ENCODE measurements at places on chromosomes 1 and 21.

- peak; percentile 62 for DNase-seq
Observed at GRCh38 chr1:14553711-14554110, 44.8 kb upstream of the KAZN start.

DNA sequence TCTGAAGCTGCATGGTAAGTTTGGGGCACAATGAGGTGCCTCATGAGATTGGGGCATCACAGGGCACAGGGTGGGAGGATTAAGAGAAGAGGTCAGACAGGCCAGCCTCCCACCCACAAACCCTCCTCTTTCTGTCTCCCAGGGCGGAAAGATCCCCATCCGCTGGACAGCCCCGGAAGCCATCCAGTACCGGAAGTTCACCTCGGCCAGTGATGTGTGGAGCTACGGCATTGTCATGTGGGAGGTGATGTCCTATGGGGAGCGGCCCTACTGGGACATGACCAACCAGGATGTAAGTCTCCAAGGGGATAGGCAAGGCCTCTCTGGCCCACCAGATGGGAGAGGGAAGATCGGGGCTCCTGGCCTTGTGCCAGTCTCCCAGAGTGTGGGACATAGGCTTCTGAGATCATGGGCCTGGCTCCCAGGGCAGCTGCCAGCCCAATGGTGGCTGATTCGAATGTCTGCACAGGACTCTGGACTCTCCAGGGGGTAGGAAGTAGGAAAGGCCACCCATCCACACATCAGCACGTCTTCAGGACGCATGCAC lies 63.7 kb downstream of the LACTBL1 start:
- no peak for DNase-seq

DNA sequence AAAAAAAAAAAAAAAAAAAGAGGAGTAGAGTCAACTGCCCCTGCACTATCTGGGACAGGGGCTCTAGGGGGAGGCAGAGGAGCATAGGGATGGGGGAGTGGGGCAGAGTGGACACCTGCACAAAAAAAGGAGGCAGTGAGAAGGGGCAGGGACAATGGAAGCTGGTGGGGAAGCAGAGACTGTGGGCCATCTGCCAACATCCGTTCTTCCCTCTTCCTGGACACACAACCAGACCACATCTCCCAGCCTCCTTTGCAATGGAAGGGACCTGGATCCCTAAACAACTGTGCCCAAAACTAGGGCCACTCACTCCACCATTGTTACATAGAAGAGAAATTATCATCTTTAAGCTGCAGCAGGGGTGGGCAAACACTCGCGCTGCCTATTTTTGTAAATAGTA lies 38.4 kb downstream of the NEK2 start:
- DNase-seq, result no peak

DNA sequence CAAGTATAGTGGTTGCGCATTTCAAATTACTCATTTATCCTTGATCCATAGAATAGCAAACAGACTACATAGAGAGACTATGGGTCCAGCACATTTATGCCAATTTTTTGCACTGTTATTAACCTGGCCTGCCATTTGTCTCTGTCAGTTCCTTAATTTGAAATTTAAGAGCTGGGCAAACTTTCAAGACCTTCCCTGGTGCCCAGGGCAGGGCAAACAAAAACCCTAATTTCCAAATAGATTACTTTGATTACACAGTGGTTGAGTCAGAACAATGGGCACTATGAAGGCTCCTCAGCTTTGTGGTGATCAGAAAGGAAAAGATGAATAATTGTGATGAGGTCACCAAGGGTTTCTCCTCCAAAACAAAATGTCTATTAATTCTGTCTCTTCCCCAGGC lies 80.6 kb downstream of the TNFSF18 start:
- no peak for DNase-seq

DNA sequence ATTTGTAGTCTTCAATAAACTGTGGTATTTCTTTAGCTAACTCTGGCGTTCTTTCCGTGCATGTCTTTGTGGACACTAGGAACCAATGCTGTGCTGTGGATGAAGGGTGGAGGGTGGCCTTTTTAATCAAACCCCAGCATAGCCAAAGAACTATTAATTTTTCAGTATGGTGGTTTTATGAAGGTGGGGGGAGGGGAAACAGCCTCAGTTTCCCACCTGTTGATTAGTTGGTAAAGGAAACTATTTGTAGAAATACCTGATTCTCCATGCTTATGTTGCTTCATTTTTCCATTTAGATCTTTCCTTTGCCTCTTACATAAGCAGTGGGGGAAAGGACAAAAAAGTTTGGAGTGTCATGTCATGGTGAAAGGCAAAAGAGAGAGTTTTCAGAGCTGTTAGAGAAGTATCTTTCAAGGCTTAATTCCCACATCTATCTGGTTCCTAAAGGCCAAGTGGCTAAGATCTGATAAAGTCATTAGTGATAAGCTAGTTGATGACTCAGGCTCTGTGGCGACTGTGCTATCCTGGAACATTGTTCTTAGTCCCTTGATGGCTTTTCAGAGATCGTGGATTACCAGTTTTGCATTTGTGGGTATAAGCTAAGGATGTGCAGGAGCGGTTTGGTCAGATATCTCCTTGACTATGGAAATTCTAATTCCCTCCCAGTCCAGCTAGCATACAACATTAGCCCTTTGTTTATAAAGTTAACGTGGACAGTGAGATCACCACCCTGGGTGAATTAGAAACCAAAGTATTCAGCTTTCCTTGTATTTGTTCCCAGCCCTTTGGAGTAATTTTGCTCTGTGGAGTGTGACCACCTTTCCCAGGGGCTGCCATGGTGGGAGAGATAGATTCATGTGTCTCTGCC lies 8.7 kb upstream of the HAX1 start:
- DNase-seq, result no peak

DNA sequence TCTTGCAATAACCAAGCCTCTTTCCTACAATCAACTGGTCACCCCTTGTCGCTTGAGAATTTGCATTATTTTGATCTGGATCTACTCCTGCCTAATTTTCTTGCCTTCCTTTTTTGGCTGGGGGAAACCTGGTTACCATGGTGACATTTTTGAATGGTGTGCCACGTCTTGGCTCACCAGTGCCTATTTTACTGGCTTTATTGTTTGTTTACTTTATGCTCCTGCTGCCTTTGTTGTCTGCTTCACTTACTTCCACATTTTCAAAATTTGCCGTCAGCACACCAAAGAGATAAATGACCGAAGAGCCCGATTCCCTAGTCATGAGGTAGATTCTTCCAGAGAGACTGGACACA lies 743 bp downstream of the GPR52 start:
- no peak for DNase-seq

DNA sequence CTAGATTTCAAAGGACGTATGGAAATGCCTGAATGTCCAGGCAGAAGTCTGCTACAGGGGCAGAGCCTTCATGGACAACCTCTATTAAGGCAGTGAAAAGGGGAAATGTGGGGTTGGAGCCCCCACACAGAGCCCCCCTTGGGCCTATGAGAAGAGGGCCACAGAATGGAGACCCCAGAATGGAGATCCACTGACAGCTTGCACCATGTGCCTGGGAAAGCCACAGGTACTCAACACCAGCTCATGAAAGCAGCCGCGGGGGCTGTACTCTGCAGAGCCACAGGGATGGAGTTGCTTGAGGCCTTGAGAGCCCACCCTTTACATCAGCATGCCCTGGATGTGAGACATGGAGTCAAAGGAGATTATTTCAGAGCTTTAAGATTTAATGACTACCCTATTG lies 108.7 kb downstream of the DMRTB1 start:
- no peak for DNase-seq

DNA sequence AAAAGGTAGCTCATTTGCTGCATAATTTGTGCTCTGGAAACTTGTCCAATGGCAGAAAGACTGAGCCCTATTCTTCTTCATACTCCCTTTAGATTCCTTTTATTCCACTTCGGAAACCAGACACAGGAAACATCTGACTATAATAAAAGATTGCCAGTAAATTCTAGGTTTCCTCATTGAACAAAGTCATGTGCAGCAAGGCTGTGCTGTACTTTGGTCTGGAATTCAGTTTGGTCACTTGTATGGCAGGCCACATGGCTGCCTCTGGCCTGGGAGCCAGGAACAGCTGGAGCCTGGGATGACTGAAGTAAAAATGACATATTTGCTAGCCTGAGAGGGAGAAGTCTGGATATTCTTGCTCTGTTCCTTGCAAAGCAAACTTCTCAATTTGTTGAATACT lies 79.6 kb downstream of the ST3GAL3 start:
- DNase-seq, result peak; percentile 60

GRCh38 chr1:178275049-178275448 lies 181.1 kb downstream of the RASAL2 start:
- DNase-seq, result no peak

DNA sequence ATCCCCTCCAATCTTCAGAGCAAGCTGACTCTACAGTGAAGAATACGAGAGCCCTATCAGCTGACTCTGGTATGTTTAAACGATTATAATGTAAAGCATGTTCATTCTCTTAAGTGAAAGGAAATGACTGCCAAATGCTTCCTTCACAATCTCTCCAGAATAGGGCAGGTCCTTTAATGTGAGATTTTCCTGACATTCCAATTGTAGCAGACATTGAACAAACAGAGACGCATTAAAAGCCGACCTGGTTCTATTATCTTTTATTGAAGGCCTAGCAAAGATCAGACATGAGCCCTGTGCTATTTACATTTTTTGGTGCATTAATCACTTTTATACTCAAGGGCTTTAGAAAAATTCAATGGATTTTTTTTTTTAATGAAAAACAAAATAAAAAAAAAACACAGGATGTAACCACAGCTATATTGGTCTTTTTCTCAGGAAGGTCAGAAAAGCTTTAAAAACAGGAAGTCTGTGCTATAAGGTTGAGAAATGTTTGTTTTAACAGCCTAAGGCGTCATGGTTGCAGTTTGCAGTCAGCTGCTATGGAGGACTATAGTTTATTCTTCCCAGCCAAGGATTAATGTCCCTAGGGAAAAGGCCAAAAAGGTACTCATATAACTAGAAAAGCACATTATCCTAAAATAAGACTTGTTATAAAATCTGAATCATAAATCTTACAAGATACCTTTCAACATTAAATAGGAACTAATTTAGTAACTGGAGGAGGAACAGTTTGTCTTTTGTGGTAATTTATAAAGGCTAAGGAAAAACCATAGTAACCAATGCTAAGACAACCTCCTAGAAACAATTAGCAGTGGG lies 104.8 kb downstream of the RERE start:
- DNase-seq, result peak; percentile 70

GRCh38 chr21:17044696-17045095 lies 468.1 kb upstream of the CXADR start:
- DNase-seq, result no peak

GRCh38 chr1:193299038-193299437 lies 112.6 kb upstream of the B3GALT2 start:
- no peak for DNase-seq

DNA sequence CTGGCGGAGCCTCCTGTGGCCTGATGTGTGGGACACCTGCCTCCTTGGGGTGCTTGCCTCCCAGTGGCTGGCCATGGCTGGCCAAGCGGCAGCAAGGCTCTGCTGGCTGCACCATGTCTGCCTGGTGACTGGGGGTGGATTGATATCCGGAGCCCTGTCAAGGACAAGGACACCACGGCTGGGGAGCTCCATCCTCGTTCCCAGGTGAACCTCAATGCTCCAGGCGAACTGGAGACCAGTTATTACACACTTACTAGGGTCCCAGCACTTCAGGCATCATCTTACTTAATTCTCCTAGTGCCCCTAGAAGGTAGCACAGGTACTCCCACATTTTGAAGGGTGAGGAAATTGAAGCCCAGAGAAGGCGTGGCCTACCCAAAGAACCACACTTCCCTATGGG lies 15.2 kb downstream of the SPATA21 start:
- no peak for DNase-seq

GRCh38 chr1:226572325-226572726 lies 23.8 kb downstream of the STUM start:
- no peak for DNase-seq

- DNase-seq, result no peak
Observed at GRCh38 chr1:226185141-226186036, 1.2 kb downstream of the ACBD3 start.

DNA sequence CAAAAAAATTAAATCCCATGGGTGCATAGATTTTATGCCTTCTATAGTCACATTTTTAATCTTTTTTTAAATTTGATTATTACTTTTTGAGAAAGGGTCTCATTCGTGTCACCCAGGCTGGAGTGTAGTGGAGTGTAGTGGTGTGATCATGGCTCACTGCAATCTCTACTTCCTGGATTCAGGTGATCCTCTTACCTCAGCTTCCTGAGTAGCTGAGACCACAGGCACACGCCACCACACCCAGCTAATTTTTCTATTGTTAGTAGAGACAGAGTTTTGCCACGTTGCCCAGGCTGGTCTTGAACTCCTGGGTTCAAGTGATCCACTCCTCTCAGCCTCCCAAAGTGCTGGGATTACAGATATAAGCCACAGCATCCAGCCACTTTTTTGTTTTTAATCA lies 10.4 kb downstream of the CBR3 start:
- no peak for DNase-seq

GRCh38 chr1:65231718-65232330 lies 77.5 kb upstream of the DNAJC6 start:
- DNase-seq, result no peak

DNA sequence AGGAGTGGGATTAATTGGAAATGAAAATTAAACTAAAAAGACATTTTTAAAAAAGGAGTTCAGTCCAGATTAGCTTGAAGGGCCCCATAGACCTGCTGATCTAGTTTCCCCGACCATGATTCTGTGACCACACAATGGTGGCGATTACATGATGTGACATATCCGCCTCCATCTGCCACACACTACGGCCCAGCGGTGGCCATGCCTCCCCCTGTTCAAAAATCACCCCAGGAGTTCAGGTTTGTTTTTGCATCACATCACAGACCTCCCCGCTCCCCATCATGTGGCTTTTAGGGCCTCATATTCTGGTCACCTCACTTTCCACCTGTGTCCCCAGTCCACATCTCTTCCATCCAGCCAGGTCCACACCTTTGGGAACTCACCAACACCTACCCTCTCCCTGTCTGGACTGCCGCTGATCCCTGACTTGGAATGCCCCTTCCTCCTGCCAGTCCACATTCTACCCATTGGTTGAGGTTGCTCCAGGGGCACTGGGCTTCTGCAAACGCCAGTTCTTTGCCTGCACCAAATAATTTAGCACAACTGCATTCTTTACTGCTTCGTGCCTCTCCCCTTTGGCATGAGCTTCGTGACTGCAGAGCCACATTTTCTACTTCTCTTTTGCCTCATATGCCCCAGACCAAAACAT lies 38.9 kb downstream of the CD247 start:
- DNase-seq, result no peak

- peak; percentile 51 for DNase-seq
Observed at GRCh38 chr1:180003026-180003695, 48.6 kb downstream of the CEP350 start.

- no peak for DNase-seq
Observed at GRCh38 chr1:89310505-89310904, 37.8 kb upstream of the GBP5 start.

GRCh38 chr1:23909412-23909811 lies 3.8 kb downstream of the CNR2 start:
- DNase-seq, result no peak

GRCh38 chr1:206962272-206962671 lies 8.0 kb downstream of the FCAMR start:
- DNase-seq, result no peak

- DNase-seq, result no peak
Observed at GRCh38 chr1:8718850-8719361, 98.5 kb downstream of the RERE start.

- DNase-seq, result no peak
Observed at GRCh38 chr1:156751451-156751756, at the start of gene HDGF. Gene HDGF (minus strand): TSS chr1:156751675. CDS start chr1:156751429, 246 bp downstream.
